Common myeloid progenitor, CD34-positive (primary cell): ENCODE measurements at places on chromosomes 7 and 10.

DNA sequence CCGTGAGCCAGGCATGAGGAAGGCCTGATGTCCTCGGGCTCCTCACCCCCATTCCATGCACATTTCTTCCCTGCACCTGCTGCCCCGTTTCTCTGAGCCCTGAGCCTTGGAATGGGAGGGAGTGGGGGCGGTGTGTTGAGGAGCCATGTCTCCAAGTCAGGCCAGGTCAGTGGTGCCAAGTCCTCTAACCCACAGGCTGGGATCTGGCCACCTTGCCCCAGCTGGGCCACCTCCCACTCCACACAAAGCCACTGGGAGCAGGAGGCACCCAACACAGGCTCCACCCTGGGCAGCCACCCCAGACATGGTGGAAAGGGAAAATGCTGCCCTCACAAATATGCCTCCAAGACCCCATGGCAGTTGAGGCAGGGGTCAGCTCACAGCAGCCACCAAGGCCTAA lies 27.7 kb downstream of the ZCCHC24 start:
- H3K27me3 ChIP-seq = no peaks in the 10 kb centered on the region
- no peak overlapping the region for H3K4me3 ChIP-seq
- peaks cover 17% of the 10 kb centered on the region for H3K4me1 ChIP-seq

DNA sequence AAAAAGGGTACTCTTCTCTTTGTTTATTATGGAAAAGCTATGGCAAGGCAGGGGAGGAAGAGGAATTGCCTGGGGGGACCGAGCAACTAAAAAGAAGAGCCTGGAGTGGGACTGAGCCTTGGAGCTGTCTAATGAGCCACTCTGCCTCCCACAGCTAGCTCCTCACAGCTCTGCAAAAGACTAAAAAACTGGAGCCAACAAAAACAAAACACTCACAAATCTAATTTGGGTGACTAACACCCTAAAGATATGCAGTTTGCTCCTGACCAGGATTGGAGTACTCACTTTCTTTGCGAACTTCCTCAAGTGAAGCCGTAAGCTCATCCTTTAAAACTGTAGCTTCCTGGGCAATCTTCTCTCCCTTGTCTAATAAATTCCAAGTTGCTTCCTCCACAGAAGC lies 89.4 kb downstream of the CTNNA3 start:
- H3K27me3 ChIP-seq = peaks cover 2% of the 10 kb centered on the region
- H3K4me3 ChIP-seq = no peak overlapping the region
- H3K36me3 ChIP-seq = no peaks in the 10 kb centered on the region
- H3K4me1 ChIP-seq = no peaks in the 10 kb centered on the region

DNA sequence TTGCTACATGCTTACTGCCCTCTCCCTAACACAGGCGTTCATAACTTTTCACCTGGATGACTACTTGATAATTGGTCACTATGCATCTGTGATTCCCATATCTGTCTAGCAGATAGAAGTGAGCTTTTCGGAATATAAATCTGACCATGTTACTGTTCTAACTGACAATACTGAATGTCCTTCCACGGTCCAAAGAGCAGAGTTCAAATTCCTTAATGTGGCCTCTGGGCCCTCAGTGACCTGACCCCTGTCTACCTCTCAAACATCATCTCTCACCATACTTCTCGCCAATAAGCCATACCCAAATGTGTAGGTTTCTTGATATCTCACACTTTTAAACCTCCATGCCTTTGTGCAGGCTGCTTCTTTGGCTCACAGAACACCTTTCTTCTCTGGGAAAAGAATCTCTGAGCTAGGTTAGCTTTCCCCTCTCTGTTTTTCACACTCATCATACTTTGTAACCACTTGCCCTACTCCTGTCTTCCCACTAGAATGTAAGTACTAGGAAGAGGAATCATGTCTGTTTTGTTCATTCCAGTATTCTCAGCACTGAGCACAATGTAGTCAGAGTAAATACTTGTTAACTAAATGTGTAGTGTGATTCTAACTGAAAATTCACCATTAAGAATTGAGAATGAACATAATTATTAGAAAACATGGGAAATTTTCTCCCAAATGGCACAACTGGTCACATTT lies 39.2 kb upstream of the LRRC17 start:
- H3K4me3 ChIP-seq = no peak overlapping the region
- no peak overlapping the region for H3K27ac ChIP-seq

- no peaks in the 10 kb centered on the region for H3K27me3 ChIP-seq
- no peak overlapping the region for H3K4me3 ChIP-seq
- no peak for DNase-seq
These were observed 40.7 kb downstream of the ZCCHC24 start for GRCh38 chr10:79404690-79405131.
